ENCODE measurements at places on chromosomes 6 and 20. TPM values are rescaled to one million over a fixed set of nuclear protein-coding genes. Genes with fewer than 3 reads are reported as not detected.

The RIPK1 gene
- total RNA-seq, result 28.2 TPM

The C6orf58 gene
- not detected for total RNA-seq

The BNIP5 gene
- not detected for total RNA-seq

The GJA10 gene
- total RNA-seq, result not detected

The BPIFB2 gene
- total RNA-seq, result not detected

The SYCP2 gene
- 4.4 TPM for total RNA-seq

The SEMG2 gene
- total RNA-seq, result not detected

The PSORS1C2 gene
- not detected for total RNA-seq

The BPIFB4 gene
- total RNA-seq, result not detected

The SLC23A2 gene
- 32.9 TPM for total RNA-seq

The RFX6 gene
- not detected for total RNA-seq

The CD40 gene
- total RNA-seq, result 32.7 TPM
